ENCODE measurements at places on chromosomes 7 and 10. TPM values are rescaled to one million over a fixed set of nuclear protein-coding genes. Genes with fewer than 3 reads are reported as not detected.

PTPRN2 gene
- not detected for total RNA-seq

PRLHR gene
- total RNA-seq: not detected

DPCD gene
- 21.5 TPM for total RNA-seq

EIF3A gene
- total RNA-seq: 85.5 TPM

LRRN3 gene
- not detected for total RNA-seq

LIPK gene
- not detected for total RNA-seq

SLC29A4 gene
- 10.3 TPM for total RNA-seq

OR6V1 gene
- not detected for total RNA-seq

FAM25G gene
- not detected for total RNA-seq

UFSP1 gene
- total RNA-seq: 2.8 TPM

TMUB1 gene
- 99.3 TPM for total RNA-seq

BHLHA15 gene
- 0.79 TPM for total RNA-seq

DNA sequence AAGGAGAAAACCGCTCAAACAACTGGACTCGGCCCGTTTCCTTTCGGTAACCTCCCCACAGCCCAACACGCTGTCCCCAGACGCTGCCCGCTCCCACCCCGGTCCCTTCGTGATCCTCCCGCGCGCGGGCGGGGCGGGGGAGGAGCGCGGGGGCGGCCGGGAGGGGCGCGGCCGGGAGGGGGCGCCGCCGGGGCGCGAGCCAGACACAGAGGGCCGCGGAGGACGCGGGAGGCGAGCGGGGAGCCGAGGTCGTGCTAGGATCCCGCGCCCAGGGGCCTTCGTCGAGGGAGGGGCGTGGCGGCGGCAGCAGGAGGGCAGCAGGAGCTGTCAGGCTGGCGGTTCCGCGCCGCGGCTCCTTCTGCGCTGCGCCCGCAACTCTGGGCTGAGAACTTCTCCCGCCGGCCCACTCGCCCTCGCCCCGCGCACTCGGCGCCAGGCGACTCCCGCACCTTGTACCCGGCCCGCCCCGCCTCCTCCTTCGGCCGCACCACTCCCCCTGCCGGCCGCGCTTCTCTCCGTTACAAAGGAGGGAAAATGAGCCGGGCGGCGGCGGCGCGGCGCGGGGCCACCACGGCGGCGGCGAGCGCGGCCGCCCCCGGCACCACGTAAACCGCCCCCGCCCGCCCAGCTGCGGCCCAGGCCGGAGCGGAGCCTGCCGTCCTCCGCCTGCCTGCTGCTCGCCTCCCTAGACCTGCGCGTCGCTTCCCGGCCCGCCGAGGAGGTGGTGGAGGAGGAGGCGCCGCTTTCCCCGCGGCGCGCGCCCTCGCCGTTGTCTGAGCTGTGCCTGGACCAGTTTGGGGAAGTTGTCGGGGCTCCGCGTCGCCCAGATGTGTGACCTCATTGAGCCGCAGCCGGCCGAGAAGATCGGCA, at the start of gene CDK14:
Gene CDK14, plus strand, starts transcription at position 521 of the 870 bp plus-strand sequence. Its CDS starts 307 bp downstream, at position 828.
- DNase-seq: peak; percentile 79

- DNase-seq: no peak
These were observed 84.0 kb upstream of the TMEM248 start for GRCh38 chr7:66837007-66837406.

DNA sequence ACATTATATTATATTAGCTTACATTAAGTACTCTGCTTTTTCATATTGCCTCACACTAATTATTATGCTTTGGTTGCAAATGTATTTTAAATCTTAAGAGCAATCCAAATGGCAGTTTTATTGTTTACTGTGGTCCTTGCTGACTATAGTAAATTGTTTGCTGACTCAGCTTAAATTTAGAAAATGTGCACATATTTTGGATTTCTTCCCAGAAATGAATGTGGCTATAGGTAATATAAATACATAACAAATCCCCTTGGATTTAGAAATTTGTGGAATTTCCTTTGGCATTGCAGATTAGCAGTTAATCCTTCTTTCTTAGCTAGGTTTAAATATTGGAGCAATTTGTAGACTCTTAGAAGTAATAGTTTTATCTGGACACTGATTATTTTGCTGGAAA, 565.8 kb downstream of the NRG3 start:
- DNase-seq: no peak

GRCh38 chr10:118687472-118687871, 67.3 kb downstream of the CACUL1 start:
- DNase-seq: no peak

DNA sequence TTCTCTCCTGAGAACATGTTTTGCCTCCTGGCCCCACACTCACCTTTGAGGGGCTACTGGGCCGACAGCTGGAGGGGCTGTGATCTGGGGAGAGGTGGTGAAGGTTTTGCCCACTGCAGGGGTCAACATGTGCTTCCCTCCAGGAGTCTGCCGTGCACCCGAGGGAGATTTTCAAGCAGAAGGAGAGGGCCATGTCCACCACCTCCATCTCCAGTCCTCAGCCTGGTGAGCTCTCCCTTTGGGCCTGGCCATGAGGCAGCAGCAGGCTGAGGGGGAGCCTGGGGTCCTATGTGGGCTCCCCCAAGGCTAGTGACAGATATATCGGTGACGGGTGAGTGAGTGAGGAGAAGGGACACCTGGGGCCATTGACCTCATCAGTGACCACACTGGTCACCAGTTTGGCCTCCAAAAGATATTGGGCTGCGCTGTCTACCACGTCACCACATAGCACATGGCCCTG, 6.6 kb downstream of the PGAM2 start:
- no peak for DNase-seq

DNA sequence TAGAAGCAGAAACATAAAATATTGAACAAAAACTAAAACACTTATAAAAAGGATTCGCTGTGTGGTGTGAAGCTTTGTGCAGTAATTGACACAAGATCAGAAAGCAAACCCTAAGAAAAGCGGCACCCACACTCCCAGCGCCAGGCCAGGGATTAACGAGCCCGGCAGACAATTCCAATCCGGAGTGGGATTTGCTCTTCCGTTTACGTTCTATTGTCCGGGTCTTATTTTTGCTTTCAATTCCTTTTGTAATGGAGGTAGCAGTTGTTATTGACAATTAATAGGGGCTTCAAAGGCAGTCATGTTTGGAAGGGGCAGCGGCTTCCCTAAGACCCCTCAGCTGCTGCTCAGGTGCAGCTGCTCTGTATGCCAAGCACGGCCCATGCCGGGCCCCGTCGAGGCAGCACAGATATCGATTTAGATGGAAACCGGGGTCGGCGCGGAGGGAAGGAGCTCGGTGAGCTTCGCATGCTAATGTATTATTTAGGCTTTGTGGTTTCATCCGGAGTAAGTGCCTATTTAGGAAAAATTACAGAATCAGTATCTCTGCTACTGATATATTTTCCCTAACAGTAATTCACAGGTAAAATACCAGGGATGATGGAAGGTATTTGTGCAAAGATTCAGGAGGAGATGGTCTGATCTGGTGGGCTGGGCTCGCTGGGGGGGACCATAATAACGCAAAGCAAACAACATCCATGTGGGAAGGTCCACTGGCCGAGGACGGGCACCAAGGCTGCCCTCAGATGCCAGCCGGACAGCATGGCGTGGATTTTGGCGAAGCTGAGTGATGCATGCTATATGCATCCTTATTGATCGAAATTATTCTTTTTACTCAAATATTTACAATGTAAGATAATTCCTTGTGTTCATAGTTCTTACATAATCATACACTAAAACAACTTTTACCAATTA, 561.7 kb downstream of the PTPRN2 start:
- DNase-seq: no peak

DNA sequence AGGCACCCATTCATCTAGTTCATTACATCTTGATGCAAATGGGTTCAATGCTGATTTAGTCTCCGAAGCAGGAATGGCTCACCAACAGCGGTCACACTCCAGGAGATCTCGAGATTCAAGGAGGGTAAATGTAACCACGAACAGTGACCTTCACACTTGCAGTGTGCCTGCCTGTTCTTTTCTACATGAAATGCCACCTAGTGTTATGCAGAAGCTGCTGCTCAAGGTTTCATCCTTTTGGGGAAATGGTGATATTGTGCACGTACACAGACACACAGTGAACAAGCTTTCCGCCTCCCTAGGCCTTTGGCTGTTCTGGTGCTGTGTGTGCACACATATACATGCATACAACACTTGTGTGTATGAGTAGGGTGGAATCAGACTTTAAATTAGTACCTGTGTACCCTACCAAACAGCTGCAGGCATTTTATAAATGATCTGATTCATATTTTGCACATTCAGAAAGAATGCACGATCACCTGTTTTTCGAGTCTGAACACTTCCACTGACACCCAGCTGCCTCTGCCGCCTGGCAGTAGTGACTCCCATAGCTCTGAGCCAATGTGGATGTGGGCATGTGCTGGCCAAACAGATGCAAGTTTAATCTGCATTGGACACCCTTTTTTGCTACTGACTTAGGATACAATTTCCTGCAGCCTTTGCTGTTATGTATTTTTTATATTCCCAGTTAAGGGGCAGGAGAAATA, 100.5 kb downstream of the TACC2 start:
- peak; percentile 90 for DNase-seq

- DNase-seq: no peak
These were observed 499.1 kb downstream of the KCNMA1 start for GRCh38 chr10:77138541-77138940.

DNA sequence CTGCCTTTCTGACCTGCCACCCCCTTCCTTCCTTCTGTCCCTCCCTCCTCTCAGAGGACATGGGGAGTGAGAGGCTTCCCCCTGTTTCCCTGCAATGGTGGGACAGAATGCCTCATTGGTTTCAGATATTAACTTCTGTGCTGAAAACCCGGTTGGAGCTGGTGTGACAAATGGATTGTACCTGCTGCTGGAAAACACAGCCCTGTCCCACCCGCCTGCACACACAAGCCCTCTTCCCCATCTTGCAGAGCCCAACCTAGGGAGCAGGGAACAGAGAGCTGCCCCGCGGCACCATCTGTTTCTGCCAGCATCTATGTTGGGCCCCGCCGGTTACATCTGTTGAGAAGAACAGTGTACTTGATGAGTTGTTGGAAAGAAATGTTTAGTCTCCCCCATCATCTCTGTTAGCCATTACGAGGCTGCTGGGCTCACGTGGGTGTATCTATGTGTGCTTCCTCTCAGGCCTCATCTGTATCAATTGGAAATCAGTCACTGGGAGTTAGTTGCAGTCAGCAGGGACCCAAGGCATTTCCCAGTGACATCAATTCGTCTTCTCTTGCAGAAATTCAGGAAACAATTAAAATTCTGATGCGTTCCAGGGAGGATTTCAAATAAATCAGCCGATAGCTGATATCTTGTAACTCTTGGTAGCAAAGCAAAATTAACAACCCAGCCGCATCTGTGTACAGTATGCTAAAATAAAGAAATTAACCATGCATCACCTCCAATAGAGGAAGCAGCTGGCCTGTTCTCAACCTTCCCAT, 725.6 kb upstream of the GALNT17 start:
- no peak for DNase-seq

DNA sequence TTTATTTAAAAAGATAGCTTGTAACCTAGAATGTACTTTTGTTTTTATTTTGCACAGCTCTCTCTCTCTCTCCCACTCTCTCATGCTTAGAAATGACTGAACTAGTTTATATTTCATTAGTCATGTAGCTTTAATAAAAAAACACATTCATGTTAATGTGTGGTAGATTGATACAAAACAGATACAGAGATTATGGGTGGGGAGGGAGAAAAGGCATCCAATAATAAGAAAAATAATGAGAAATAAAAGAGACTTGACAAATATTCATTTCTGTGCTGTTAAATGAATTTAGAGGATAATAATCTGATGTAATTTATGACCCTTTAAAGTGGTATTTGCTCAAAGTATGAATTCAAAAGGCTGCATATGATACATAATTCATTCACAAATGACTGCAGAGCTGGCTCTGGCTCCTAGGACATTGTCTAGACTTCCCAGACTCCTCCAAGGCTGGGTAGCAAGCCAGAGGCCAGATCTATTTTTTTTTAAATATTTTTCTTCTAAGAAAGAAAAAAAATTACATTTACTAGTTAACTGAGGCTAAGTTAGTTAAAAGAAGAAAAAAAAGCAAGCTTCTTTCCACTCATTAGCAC, 105.7 kb upstream of the DNAJB12 start:
- DNase-seq: no peak

GRCh38 chr7:123966936-123967335, 41.9 kb downstream of the SPAM1 start:
- DNase-seq: no peak

DNA sequence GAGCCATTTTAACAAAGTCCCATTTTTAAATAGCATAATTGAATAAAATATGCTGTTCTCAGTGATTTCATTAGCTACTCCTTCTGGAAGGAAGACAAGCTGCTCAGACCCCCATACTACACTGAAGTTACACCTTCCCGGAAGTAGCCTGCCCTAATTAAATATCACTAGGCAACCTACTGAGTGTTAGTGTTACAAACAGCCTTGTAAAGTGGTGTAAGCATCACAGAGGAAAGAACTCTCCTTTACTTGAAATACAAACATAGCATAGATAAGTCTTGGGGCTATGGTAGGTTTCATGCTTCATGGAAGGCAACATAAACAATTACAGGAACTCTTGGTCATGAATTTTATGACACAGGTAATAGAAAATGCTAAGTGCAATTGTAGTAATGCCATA, 43.4 kb upstream of the PTN start:
- DNase-seq: no peak

DNA sequence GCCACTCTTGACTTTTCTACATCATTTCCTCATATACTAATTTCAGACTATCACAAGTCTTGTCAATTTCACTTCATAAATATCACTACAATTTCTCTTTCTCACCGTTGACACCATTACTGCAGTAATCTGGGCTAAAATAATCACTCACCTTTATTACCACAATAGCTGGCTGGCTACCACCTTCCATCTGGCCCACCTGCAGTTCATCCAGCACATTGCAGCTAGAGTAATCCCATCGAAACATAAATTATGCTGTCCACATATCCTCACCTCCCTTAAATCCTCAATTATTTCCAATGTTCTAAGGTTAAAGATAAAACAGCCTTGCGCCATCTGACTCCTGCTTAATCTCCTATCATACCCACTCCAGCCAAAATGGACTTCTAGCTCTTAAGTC, 16.0 kb downstream of the DGKB start:
- no peak for DNase-seq

GRCh38 chr7:28990200-28990960, 32.2 kb upstream of the TRIL start:
- no peak for DNase-seq

- DNase-seq: no peak
These were observed 552.7 kb downstream of the DNAJB6 start for GRCh38 chr7:157889480-157889879.

GRCh38 chr10:79030705-79031104, 38.1 kb upstream of the ZMIZ1 start:
- no peak for DNase-seq

GRCh38 chr7:140544388-140544826, 65.1 kb upstream of the MKRN1 start:
- no peak for DNase-seq

GRCh38 chr10:71766717-71767419, 6.5 kb downstream of the VSIR start:
- DNase-seq: peak; percentile 95

GRCh38 chr10:2020836-2021235, 283.5 kb upstream of the ADARB2 start:
- no peak for DNase-seq

- peak; percentile 90 for DNase-seq
These were observed 25.2 kb downstream of the GET4 start for GRCh38 chr7:901388-902154.

GRCh38 chr10:130867446-130868194, 443.9 kb downstream of the TCERG1L start:
- no peak for DNase-seq

All from PC-9 (cell line).